ENCODE measurements at places on chromosomes 2 and 18.

DNA sequence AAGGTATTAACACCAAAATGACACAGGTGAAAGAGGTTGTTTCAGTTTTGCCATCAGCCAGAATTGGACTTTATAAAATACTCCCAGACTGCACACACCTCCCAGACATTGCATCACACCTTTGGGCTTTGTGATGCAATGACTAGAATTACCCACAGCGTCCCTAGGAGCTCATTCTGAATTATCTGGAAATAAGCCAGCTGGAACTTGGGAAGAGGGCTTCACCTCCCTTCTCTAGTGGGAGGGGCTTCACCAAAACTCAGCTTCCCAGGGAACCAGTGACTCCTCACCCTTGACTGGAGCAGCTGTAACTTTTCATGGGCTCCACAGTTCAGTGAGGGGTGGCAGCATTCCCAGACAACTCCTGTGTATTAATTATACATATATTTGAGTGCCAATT, 83.1 kb upstream of the BZW1 start:
- DNase-seq = no peak

GRCh38 chr18:24055009-24055804, 40.7 kb downstream of the TTC39C start:
- no peak for DNase-seq

DNA sequence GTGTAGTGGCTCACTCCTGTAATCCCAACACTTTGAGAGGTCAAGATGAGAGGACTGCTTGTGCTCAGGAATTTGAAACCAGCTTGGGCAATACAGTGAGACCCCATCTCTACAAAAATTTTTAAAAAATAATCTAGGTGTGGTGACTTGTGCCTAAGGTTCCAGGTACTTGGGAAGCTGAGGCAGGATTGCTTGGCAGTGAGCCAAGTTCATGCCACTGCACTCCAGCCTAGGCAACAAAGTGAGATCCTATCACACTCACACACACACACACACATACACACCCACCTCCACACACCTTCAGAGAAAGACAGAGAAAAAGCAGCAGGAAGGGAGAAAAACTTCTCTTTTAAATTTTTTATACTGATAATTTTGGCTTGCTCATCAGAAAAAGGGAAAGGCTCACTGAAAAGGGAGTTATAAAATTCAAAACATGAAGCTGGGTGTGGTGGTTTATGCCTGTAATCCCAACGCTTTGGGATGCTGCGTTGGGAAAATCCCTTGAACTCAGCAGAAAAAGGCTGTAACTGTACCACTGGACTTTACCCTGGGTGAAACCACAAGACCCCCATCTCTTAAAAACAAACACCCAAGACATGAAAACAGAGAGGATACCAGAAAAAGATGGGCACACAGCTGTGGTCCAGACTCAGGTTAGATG, 25.7 kb downstream of the FAM168B start:
- no peak for DNase-seq

DNA sequence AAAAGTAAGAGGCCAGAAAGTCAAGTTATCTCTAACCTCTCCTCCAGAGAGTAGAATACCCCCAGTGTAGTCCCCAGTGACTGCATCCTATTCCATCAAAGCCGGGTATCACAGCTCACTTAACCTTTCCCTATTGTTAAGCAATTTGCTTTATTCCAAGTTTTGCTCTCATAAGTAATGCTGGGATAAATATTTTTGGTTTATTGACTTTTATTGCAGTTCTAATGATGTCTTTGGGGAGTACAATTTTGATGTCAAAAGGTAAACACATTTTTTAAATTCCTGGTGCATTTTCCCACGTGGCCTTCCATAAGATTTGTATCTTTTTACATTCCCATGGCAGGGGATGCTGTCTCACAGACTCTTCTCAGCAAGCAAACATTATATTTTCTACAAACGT, 43.3 kb downstream of the CMPK2 start:
- DNase-seq = no peak

GRCh38 chr18:40841467-40841866, 1113.6 kb upstream of the PIK3C3 start:
- no peak for DNase-seq

- DNase-seq = no peak
Measured at GRCh38 chr2:105773568-105773967, 28.9 kb downstream of the NCK2 start.

DNA sequence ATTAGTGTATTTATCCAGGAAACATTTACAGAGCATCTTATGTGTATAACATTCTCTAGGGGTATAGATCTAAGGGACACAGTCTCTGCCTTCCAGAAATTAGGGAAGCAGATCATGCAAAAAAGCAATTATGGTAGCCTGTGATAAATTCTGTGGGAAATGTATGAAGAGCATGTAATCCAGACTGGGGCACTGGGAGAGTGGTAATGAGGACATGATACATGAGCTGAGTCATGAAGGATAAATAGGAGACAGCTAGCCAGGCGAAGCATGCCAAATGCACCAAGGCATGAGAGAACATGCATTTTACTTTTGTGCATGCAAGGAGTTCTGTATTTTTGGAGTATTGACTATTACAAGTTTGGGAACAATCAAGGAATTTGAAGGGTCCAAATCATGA, 8.9 kb upstream of the RPRM start:
- DNase-seq = no peak

- no peak for DNase-seq
Measured at GRCh38 chr2:238427435-238428162, 872 bp downstream of the ASB1 start.

GRCh38 chr2:219159771-219160185, 837 bp downstream of the NHEJ1 start:
- no peak for DNase-seq

GRCh38 chr2:48218169-48218568, 311.8 kb upstream of the STON1 start:
- DNase-seq = no peak

- DNase-seq = no peak
Measured at GRCh38 chr2:172551271-172551670, 4.6 kb upstream of the PDK1 start.

GRCh38 chr2:16664052-16664731, 1.4 kb downstream of the CYRIA start:
- DNase-seq = no peak

GRCh38 chr2:147086715-147087114, 758.1 kb upstream of the ACVR2A start:
- DNase-seq = no peak

GRCh38 chr2:239927424-239927981, 97.6 kb downstream of the NDUFA10 start:
- DNase-seq = no peak

DNA sequence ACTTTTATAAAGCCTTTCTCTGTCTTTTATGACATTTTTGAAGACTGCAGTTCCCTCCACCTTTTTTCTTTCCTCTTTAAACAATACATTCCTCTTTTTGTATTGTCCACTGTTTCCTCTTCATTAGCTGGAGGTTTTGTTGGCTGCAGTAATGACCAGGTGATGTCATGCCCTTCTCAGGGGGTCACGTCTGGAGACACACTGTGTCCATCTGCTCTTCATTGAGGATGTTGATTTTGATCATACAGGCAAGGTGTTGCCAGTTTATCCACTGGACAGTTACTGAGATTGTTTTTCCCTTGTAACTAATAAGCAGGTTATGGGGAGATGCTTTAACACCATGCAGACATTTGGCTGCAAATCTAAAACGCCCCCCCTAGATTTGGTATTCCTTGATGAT, 19.8 kb downstream of the ZNF407 start:
- no peak for DNase-seq

- no peak for DNase-seq
Measured at GRCh38 chr2:71935262-71935848, 212.3 kb downstream of the CYP26B1 start.

- DNase-seq = no peak
Measured at GRCh38 chr18:9109523-9109922, 7.0 kb downstream of the NDUFV2 start.

All from NCI-H1694 treated with DMSO at 0.1 percent for 48 hours (cell line).